KG1 (cell line): ENCODE measurements at places on chromosomes 7 and 10.

- DNase-seq = no peak
Observed at GRCh38 chr7:99677013-99677647, 2.7 kb downstream of the CYP3A5 start.

GRCh38 chr10:97067716-97068391 lies 117.9 kb downstream of the SLIT1 start:
- no peak for DNase-seq

DNA sequence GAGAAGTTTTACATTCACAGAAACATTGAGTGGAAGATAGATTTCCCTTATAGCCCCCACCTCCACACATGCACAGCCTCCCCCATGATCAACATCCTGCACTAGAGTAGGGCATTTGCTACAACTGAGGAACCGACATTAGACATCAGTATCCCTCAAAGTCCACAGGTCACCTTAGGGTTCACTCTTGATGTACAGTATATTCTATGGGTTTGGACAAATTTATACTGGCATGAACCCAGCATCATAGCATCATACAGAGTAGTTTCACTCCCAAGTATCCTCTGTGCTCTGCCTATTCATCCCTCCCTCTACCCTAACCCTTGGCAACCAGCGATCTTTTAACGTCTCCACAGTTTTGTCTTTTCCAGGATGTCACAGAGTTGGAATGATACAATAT lies 64.4 kb downstream of the VSTM4 start:
- DNase-seq = no peak

DNA sequence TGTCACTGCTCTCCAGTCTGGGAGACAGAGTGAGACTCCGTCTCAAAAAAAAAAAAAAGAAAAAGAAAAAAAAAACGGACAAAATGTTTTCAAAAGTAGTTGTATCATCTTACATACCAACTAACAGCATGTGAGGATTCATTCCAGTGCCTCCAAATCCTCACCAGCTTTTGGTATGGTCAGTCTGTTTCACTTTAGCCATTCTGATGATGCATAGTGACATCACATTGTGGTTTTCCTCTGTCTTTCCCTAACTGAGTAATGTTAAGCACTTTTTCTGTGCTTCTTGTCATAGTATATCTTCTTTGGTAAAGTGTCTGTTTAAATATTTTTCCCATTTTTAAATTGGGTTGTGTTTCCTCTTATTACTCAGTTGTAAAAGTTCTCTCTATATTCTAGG lies 251.4 kb upstream of the CTBP2 start:
- DNase-seq = no peak

DNA sequence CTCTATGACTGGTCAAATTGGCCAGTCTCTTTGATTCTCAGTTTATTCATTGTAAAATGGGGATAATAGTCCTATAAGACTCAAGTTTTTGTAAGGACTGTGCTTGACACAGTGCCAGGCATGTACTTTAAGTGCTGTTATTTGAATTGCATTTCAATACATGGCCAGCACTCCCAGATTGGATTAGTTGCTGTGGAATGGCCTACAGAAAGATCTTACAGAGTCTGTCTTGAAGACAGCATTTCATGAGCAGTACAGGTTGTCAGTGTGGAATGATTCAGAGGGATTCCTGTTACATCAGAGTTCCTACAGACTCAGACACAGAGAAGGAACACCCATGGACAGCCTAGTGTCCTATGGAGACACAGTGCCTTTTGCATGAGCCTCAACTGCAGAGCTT lies 238.1 kb upstream of the BMPER start:
- DNase-seq = no peak

GRCh38 chr7:154759989-154760388 lies 242.9 kb downstream of the PAXIP1 start:
- DNase-seq = no peak

DNA sequence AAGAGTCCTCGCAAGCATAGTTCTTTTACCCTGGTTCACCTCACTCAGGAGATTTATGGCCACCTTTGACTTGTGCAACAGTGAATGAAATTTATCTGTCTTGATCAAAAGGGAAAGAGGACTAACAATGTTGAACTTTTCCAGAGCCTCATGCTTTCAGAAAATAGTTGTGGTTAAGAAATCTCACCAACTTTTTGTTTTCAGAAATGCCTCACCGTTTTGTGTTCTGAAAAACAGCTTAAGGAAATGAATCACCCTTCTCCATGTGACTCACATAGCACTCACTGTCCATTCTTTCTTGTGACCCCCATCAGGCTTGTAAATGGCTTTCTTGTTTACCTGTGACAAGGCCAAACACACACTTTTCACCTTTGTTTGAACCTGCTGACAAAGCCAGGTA lies 148.6 kb upstream of the FAM3C start:
- DNase-seq = no peak
